ENCODE measurements at places on chromosomes 5 and 9. TPM values are rescaled to one million over a fixed set of nuclear protein-coding genes. Genes with fewer than 3 reads are reported as not detected.

Gene WHRN
- total RNA-seq = 1.8 TPM

Gene LEAP2
- total RNA-seq = 0.16 TPM

Gene GFRA3
- total RNA-seq = not detected

Gene GSN
- 347 TPM for total RNA-seq

Gene SPINK4
- not detected for total RNA-seq

Gene PCDHB16
- 0.54 TPM for total RNA-seq

Gene GALT
- total RNA-seq = 40.6 TPM

Gene CNTLN
- total RNA-seq = 4.2 TPM

Gene LRRC19
- total RNA-seq = not detected

Gene FOXB2
- not detected for total RNA-seq

Gene SEMA5A
- total RNA-seq = 95.6 TPM

Gene DMRTA1
- total RNA-seq = not detected
